Left lung (tissue), 14 donors: ENCODE measurements at places on chromosomes 7 and 10. TPM values are rescaled to one million over a fixed set of nuclear protein-coding genes. Genes with fewer than 3 reads are reported as not detected.
A peak's percentile ranks its signal among the peaks of the same experiment; 100 is the strongest.

DNA sequence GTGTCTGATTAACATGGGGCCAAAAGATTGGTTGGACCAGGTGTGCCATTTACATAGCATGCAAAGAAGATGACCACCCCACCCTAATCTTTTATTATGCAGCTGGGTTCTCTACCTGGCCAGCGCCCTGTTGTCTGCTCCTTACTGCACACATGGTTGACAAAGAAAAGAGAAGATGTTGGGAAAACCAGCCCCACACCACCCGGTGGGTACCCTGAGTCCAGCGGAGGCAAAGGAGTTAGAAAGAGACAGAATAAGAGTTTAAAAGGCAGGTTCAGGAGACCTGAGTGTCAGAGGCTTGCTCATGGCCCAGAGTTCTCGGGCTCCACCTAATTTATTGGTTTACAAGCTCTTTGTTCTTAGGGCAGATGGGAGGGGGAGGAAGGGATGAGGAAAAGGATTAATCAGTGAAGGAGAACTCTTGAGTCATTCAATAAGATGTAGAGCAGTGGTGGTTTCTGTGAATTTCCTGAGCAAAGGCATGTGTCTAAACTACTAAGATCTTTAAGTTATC, 24.1 kb upstream of the ABCA13 start:
- no peak for DNase-seq
- H3K4me1 ChIP-seq, result no peaks in the 10 kb centered on the region
- H3K27ac ChIP-seq, result no peak overlapping the region
- H3K36me3 ChIP-seq, result no peaks in the 10 kb centered on the region
- H3K27me3 ChIP-seq, result no peaks in the 10 kb centered on the region

SPDYE6 gene
- not detected for total RNA-seq

GTF2IRD2 gene
- total RNA-seq, result 13.0 TPM

GRCh38 chr7:106793015-106793975, 71.8 kb upstream of the PIK3CG start:
- no peaks in the 10 kb centered on the region for H3K27me3 ChIP-seq
- H3K36me3 ChIP-seq, result no peaks in the 10 kb centered on the region
- no peak overlapping the region for H3K27ac ChIP-seq
- peak; percentile 24 for DNase-seq

DGKI gene
- total RNA-seq, result 1.4 TPM

DNA sequence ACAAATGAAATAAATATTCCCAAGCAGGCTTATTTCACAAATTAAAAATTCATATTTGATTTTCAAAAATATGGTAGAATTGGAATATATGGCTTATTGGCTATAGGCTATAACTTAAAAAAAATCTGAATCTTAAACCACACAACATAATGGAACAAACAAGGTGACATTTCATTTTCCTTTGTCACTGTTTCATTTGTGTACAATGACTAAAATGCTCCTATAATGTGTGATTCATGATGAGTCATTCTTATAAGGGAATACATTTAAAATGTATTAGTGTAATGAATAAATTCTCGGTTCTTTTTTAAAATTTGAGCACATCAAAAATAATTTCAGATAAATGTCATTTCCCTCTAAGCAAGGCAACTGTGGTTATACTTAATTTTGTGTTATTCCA, 148.0 kb upstream of the ANK3 start:
- H3K4me3 ChIP-seq, result no peak overlapping the region
- no peaks in the 10 kb centered on the region for H3K27me3 ChIP-seq
- H3K36me3 ChIP-seq, result no peaks in the 10 kb centered on the region

- H3K4me3 ChIP-seq, result no peak overlapping the region
- no peaks in the 10 kb centered on the region for H3K36me3 ChIP-seq
- no peaks in the 10 kb centered on the region for H3K4me1 ChIP-seq
Measured at GRCh38 chr7:142356166-142356565, 98.3 kb upstream of the PRSS58 start.

TMEM225B gene
- 0.93 TPM for total RNA-seq

GRCh38 chr7:27774717-27775328, 34.9 kb downstream of the TAX1BP1 start:
- H3K27me3 ChIP-seq, result no peaks in the 10 kb centered on the region
- no peak overlapping the region for H3K27ac ChIP-seq
- no peak overlapping the region for H3K4me3 ChIP-seq
- H3K4me1 ChIP-seq, result no peaks in the 10 kb centered on the region
- no peaks in the 10 kb centered on the region for H3K36me3 ChIP-seq
- DNase-seq, result no peak

LIPK gene
- not detected for total RNA-seq
